ENCODE measurements at places on chromosomes 1 and 21.

DNA sequence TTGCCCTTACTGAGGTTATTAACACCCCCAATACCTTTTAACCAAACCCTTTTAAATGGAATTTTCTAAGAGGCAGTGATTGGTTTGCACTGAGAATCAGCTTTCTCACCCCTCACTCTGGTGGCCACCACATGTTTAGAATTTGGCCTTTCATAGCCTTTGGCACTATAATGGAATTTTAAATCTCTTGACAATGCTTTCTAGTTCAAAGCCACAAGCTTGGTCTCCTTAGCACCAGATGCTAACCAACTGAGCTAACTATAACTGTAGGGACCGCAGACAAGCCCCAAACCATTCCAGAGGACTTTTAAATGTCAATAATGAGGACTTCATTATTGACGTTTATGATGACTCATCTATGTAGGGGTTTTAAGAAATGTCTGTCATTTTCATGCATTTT is 238.7 kb upstream of the SNX7 start:
- DNase-seq, result no peak

DNA sequence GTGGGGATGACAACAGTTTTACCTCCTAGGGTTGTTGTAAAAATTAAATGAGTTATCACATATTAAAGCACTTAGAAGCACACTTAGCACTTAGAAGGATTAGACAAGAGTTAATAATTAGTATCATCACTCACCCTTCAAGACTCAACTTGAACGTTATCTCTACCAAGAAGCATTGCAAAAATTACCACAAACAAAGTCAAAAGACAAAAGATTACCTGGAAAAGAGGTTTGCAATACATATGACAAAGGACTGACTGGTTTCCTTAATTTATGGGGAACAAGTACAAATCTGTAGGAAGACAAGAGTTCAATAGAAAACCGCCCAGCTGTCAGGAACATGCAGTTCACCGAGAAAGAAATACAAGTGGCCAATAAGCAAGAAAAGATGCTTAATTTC is 93.3 kb upstream of the ATP1A1 start:
- no peak for DNase-seq

GRCh38 chr1:233240829-233241682 is 54.5 kb downstream of the PCNX2 start:
- DNase-seq, result no peak

- DNase-seq, result no peak
Observed at GRCh38 chr1:226871636-226872327, 1.4 kb downstream of the PSEN2 start.

- DNase-seq, result no peak
Observed at GRCh38 chr1:10909697-10910680, 102.5 kb upstream of the TARDBP start.

DNA sequence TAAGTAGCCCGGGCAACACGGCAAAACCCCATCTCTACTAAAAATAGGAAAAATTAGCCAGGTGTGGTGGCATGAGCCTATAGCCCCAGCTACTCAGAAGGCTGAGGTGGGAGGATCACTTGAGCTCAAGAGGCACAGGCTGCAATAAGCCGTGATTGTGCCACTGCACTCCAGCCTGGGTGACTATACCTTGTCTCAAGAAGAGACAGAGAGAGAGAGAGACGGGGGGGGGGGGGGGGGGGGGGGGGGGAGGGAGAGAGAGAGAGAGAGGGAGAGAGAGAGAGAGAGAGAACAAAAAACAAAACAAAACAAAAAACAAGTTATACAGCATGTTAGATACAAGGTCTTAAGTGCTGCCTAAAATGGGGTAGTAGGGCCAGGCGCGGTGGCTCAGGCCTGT is 77.8 kb upstream of the ZNF281 start:
- no peak for DNase-seq

DNA sequence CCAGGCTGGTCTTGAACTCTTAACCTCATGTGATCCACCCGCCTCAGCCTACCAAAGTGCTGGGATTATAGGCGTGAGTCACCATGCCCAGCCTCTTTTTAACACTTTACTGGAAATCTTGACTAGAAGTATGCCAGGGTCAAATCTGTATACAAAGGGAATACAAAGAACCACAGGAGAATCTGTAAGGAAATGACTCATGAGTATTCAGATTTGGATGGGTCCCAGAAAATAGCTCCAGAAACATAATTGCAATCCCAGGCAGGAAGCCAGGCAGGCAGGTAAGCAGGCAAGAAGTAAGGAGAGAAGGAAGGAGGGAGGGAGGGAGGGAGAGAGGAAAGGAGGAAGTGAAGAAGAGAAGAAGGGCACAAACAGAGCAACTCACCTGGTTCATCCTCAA is 22.8 kb upstream of the TIAM1 start:
- no peak for DNase-seq

- DNase-seq, result no peak
Observed at GRCh38 chr1:24503059-24503751, 569 bp downstream of the RCAN3 start.

DNA sequence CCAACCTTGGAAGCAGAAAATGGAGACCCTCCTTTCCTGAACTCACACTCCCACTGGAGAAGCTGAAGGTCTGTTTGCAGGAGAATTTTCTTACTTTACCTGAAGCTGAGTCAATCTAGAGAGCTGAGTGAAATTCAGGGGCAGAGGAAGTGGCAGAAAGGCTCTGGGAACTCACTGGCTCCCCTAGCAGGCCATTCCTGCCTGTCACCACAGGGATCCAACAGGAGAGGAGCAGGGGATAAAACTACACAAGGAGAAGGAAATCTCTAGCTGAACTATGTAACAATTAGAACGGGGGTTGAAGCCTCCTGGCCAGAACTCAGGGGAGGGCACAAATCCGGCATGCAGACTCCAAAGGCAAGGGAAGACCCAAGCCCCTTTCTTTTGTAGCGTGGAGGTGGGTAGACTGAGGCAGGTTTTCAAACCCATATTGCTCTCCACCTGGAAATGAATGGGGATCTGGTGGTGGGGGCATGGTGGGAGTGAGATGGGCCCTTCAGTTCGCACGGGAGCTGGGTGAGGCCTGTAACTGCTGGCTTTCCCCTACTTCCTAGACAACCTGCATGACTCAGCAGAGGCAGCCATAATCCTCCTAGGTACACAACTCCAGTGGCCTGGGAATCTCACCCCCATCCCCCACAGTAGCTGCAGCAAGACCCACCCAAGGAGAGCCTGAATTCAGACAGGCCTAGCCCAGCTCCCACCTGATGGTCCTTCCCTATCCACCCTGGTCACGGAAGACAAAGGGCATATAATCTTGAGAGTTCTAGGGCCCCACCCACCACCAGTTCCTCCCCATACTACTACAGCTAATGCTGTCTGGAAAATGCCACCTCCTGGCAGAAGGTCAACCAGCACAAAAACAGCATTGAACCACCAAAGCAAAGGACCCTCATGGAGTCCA is 158.1 kb downstream of the LTN1 start:
- no peak for DNase-seq

DNA sequence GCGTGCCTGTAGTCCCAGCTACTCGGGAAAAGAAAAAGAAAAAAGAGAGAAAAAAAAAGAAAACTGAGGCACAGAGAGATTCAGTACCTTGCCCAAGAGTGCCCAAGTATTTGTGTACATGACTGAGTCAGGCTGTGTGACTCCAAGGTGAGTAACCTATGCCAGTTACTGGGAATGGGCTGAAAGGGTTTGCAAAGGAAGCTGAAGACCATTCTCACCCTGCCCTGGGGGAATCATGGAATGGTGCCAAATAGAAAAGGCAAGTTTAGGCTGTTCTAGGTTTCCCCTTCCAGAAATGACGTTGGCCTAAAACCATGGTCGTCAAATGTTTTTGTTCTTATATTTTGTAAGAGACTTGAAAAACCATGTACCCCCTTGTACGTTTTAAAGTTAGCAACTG is 37.9 kb upstream of the LRIG2 start:
- DNase-seq, result no peak

DNA sequence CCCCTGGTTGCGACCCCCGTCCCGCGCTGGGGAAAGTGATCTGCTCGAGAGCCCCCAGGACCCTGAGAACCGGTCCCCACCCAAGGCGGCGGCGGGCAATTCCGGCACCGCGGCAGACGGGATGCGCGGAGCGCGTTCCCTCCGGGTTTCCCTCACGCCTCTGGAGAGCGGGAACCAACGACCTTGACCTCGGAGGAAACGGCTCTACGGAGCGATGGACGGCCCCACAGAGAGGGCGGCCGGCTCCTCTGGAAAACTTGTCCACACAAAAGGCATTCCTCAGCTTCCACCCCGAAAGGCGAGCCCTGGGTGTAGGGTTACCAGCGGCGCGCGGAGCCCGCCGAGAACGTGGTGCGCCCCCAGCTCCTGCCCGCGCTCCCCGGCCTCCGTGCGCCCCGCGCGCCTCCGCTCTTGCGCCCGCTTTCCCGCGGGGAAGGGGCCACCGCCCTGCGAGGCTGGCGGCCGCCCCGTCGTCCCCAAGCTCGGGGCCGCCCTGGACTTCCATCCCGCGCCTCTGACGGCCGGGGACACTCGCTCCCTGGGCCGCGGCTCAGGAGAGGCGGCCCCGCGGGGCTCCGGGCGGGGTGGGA is 391 bp upstream of the KIAA1614 start:
- DNase-seq, result no peak

GRCh38 chr1:3522564-3523265 is 68.2 kb downstream of the ARHGEF16 start:
- no peak for DNase-seq

- no peak for DNase-seq
Observed at GRCh38 chr1:107523061-107523460, 382.2 kb downstream of the NTNG1 start.

GRCh38 chr1:171141688-171142415 is 43.2 kb upstream of the FMO2 start:
- DNase-seq, result no peak

GRCh38 chr1:232767305-232768074 is 37.7 kb upstream of the MAP10 start:
- no peak for DNase-seq

- no peak for DNase-seq
Observed at GRCh38 chr1:51234721-51235425, 1.2 kb upstream of the RNF11 start.

DNA sequence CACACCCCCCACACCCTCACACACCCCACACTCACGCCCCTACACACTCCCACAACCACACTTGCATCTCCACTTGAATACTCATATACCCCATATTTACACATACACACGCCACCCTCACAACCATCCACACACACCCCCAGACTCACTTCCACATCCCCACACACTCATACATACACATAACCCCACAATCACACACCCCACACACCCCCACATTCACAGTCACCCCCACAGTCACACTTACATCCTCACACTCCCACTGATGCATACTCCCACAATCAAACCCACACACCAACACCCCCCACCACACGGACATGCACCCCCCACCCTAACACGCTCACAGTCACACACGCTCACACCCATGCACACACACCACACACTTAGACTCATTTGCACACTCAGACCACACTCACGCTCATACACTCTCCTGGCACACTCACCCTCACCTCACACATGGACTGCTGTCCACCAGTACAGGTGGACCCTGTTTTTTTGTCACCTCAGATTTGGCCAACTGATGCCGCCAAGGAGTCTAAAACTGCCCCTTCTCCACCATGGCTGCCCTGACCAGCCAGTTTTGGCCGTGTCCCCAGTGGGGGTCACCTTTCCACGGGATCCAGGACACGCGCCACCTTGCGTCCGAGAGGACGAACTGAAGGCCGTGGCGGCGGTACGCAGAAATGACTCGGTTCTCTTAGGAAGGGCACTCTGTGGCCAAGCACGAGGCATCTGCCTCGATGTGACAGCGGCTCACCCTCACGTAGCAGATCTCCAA is 45.3 kb upstream of the EDN2 start:
- no peak for DNase-seq

GRCh38 chr1:156814571-156815260 is 1.9 kb downstream of the SH2D2A start:
- no peak for DNase-seq

DNA sequence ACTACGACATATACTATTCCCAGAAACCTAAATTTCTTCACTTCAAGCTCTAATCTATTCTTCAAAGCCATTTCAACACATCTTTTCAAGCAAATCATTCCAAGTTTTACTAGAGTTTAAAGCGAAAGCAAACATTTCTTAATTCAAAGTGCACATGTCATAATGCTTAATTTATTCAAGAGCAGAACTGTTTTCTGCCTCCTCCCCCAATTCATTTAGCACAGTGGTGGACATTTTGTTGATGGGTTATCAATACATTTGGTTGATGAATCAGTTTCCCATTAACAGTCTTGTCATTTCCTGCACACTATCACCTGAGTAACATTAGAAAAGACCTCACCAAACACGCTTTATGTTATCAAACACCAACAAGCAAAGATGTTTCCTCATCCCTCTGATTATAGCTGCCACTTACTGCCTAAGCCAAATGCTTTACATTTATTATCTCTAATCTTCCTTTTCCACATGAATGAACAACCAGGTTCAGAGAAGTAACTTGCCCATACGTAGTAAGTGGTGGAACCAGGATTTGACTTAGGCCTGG is 2.0 kb downstream of the SRSF4 start:
- no peak for DNase-seq

GRCh38 chr1:1182491-1183220 is 9.0 kb downstream of the TTLL10 start:
- no peak for DNase-seq

- DNase-seq, result no peak
Observed at GRCh38 chr1:14873677-14874076, 275.2 kb downstream of the KAZN start.

DNA sequence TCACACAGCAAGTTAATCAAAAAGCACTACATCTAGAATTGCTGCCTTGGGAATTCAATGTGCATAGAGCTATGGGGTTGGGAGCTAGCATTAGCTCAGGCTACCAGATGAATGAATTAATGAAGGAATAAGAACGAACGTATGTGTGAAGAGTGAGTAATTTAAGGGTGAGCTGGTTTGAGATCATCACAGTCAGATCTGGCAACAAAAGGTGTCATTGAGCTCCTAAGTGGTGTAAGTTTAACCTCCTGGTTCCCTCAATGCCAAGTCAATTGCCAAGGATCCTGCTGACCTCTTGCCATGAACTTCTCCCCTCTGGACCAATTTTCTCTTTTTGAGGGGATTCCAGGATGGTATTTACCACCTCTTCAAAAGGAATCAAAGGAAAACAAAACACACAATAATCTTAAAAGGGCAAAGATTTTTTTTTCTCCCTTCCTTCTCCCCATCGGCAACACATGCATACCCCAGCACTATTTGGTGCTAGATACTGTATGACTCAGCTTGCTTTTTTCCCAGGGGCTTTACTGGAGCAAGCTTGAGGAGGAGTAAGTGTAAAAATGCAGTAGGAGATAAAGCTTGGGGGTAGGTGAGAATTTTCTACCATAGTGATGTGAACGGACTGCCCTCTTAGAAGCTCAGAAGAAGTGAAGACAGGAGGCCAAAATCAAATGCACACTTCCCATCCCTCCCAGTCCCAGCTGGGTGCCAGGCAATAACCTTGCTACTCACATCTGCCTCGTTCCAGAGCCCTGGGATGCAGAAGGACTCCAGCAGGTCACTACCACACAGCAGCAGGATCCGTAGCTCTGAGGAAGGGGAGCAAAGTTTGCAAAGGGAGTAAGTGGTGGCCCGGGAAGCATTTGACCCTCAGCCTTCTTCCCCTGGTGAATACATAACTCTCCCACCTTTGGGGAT is 92.0 kb downstream of the LAMC2 start:
- DNase-seq, result no peak
